Stimulated activated CD4-positive, alpha-beta T cell treated with anti-CD3 and anti-CD28 coated beads, Interleukin-12 subunit alpha, Interleukin-12 subunit beta, amount 100 ng/mL, for 48 hours (primary cell): ENCODE measurements at places on chromosomes 7 and 10.

- no peak for DNase-seq
These were observed 167.4 kb upstream of the SH2B2 start for GRCh38 chr7:102119213-102119651.

GRCh38 chr10:3834404-3834803, 49.4 kb upstream of the KLF6 start:
- no peak for DNase-seq

- no peak for DNase-seq
These were observed 519.1 kb upstream of the GALNT17 start for GRCh38 chr7:70612811-70613210.

DNA sequence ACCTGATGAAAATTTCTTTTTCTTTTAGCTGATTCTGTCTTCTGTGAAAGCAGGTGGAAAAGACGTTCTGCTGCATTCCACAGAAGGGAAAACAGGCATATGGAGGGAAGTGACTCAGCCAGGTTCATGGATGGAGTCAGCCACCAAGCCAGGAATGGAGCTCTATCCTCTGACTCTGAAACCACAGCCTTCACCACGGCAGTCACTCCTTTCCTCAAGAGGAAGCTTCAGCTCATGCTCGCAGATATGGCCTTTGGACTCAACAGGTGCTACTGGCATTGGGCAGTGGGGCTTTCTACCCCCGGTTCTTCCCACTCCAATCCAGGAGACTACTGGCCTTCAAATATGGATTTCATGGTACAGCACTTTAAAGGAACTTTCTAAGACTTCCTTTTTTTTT, 11.5 kb upstream of the PLAU start:
- no peak for DNase-seq

- DNase-seq, result no peak
These were observed 24.8 kb upstream of the CSGALNACT2 start for GRCh38 chr10:43113201-43114087.

DNA sequence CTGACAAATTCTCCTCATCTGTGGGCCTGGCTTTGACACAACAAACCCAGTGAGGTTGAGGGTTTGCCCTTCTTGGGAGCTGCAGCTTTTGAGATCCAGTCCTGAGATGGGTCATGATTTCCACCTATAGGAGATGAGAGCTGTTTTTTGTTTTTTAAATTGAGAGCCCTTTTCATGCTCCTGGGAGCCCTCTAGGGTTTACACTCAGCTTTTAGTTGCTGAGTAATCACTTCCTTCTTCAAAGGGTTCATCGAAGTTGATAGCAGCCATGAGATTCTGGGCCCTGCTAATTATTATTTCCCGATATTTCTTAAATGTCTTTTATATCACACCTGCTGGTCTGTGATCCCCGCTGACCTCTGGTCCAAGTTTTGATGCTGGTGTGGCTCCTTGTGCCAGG, 47.3 kb upstream of the VIPR2 start:
- DNase-seq, result no peak

GRCh38 chr7:141313896-141314295, 237.3 kb upstream of the AGK start:
- no peak for DNase-seq

GRCh38 chr7:121516821-121517220, 120.7 kb upstream of the FAM3C start:
- no peak for DNase-seq

DNA sequence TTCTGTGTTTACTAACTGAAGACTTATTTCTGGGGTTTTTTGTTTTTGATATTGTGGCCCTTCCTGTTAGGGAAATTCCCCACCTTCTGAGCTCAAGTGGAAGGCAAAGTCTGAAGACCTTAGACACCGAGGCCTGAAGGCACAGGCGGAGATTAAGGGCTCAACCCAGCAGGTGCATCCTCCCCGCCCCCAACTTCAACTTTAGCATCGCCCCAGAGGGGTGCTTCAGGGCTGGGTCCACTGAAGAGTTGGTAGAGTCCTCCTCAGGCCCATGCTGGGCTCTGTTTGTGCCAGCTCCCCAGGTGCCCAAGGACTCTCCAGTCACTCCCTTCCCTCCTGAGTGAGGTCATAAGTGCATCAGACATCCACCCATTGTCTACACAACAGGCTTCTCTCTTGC, 9.4 kb upstream of the PPIA start:
- no peak for DNase-seq

GRCh38 chr7:64558781-64559180, 4.1 kb downstream of the ZNF680 start:
- no peak for DNase-seq

DNA sequence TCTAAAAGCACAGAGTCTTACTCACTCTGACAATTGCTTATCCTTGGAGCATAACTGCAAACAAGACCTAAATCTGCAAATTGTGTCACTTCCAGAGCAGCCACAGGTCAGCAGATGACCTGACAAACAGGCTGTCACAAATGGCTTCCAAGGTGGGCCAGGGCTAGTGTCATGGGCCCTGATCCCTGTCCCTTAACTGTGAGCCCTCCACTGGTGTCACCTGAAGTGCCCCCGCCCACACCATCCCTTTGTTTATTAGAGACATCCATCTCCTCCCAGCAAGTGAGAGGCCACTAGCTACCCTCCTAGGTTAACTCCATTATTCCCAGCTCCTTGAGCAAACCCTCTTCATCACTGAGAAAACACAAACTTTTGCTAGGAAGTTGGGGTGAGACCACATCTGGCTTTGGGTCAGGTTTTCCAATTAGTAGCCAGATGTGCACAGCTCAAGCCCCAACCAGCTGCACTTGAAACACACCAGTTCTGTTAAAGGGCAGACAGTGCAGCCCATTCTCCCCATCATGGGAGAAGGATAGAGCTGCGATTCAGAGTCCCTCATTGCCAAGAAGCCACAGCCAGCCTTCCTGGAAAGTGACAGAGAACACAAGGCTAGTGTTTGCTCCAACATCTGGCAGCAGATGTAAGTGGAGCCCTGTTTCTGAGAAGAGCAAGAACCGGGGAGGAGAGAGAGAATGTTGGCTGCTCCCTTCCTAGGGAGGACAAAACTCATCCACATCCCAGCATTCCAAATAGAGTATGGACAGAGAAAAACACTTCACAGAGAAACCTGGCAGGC, 75.7 kb upstream of the NANOS1 start:
- no peak for DNase-seq

- no peak for DNase-seq
These were observed 38.9 kb downstream of the ADAMTS14 start for GRCh38 chr10:70711177-70711576.

DNA sequence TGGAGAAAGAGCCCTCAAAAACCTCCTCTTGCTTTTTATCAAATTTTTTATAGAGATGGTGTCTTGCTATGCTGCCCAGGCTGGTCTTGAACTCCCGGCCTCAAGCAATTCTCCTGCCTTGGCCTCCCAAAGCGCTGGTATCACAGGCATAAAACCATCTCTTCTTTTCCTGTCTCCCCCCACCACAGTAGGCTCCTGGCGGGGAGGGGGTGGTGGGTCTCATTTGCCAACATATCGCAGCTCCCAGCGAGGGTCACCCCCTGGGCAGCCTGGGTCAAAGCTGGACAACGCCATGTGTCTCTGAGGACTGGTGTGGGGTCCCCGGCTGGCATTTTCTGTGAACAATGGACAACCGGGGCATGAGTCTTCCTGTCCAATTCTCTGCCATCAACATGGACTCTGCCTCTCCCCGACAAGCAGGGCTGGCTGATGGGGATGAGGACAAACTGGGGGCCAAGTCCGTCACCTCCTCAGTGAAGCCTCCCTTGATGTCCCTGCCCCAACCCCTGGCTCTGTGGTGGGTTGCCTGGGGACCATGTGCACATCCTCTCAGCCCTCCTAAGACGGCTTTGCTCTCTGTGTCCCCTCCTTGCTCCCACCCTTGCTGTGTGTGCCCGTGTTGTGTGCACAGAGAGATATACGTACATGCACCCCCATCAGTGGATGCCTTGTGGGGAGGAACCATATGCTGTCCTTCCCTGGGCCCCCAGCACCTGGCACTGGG, 86.4 kb upstream of the GNA12 start:
- DNase-seq, result no peak
